Hematopoietic multipotent progenitor cell treated with erythropoietin and hydrocortisone succinate and interleukin-3 and kit ligand, for 8 days (in vitro differentiated cells): ENCODE measurements at places on chromosomes 6 and 20.

GRCh38 chr6:21118216-21118780 lies 475.3 kb upstream of the SOX4 start:
- no peak for DNase-seq

DNA sequence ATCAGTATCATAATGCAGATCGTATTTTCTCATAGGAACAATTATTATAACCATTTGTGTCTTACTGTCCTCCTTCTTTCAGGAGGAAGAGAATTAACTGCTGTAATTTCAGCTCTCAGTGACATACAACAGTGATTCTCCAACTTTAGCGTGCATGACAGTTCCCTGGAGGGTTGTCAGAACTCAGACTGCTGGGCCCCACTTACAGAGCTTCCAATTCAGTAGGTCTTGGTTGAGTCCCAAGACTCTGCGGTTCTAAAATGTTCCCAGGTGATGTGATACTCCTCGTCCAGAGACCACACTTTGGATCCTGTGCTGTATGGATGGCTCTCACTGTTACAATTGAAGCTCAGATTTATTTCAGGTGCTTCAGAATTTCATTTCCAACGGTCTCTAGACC lies 72.8 kb downstream of the CAP2 start:
- no peak for DNase-seq

DNA sequence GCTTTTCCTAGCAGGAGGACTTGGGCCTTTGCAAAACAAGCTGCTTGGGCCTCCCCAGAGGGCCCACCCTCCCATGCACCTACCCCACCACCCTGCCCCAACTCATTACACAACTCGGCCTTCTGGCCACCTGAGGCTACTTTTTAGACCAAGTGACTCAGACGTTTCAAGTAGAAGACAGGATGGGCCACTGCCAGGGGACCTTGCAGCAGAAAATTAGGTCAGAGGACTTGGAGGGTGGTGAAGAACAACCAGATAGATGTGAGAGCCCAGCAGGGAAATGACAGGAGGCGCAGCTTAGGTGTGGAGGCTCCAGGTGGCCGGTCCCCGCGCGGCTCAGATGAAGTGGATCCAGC lies 1.4 kb downstream of the PPP1R3D start:
- no peak for DNase-seq

- DNase-seq, result no peak
These were observed 44.2 kb downstream of the LIN28B start for GRCh38 chr6:105001063-105001462.

DNA sequence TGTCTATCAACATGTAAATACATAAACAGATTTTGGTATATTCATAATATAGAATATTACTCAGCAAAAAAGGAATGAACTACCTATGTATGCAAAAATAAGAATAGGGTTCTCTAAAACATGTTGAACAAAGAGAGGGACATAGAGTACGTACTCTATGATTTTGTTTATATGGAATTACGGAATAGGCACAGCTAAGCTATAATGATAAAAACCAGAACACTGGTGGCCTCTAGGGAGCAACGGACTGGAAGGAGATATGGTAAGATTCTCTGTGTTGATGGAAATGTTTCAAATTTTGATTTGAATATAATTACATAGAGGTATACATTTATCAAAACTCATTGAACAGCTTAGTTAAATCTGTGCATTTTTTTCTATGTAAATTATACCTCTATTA lies 19.6 kb downstream of the ADGRG6 start:
- DNase-seq, result no peak

DNA sequence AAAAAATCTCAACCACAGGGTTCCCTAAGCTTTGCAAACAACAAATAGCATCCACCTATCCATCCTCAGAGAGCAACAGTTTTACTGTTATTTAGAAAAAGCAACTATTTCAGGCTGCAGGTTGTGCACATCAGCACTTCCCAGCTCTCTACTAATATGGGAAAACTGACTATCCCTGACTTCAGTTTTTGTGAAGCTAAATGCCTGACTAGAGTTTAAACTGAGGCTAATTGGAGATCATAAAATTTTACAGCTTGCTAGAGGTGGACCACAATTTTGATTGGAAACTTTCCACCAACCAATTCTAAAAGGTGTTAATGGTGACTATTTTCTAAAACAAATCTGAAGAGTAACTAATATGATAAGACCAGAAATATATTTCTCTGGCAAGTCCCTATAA lies 36.9 kb downstream of the HLA-DMB start:
- DNase-seq, result no peak

- DNase-seq, result no peak
These were observed 56.2 kb downstream of the BTBD9 start for GRCh38 chr6:38583523-38583922.

- peak; percentile 22 for DNase-seq
These were observed 45.3 kb upstream of the ZNF184 start for GRCh38 chr6:27517928-27518787.

- no peak for DNase-seq
These were observed 1.3 kb downstream of the CD24 start for GRCh38 chr6:106973018-106973835.

DNA sequence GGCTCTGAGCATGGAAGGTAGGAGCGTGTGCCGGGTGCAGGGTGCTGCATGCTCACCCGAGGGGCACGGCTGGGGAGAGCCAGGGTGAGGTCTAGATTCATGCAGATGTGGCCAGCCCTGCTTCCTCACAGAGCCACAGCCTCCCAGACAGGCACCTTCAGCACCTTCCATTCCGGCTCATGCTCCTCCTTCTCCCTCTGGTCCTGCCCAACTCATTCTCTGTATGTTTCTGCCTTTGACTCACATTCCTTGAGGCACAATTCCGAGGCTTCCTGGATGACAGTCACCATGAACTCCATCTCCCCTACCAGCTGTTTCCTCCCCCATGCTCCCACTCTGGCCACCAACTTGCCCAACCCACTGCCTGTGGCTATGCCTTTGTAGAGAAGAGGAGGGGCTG lies 35.4 kb downstream of the DACT2 start:
- DNase-seq, result no peak

GRCh38 chr6:141488488-141488887 lies 644.2 kb upstream of the GJE1 start:
- DNase-seq, result peak; percentile 12

GRCh38 chr6:148716811-148717210 lies 30.0 kb upstream of the UST start:
- no peak for DNase-seq

DNA sequence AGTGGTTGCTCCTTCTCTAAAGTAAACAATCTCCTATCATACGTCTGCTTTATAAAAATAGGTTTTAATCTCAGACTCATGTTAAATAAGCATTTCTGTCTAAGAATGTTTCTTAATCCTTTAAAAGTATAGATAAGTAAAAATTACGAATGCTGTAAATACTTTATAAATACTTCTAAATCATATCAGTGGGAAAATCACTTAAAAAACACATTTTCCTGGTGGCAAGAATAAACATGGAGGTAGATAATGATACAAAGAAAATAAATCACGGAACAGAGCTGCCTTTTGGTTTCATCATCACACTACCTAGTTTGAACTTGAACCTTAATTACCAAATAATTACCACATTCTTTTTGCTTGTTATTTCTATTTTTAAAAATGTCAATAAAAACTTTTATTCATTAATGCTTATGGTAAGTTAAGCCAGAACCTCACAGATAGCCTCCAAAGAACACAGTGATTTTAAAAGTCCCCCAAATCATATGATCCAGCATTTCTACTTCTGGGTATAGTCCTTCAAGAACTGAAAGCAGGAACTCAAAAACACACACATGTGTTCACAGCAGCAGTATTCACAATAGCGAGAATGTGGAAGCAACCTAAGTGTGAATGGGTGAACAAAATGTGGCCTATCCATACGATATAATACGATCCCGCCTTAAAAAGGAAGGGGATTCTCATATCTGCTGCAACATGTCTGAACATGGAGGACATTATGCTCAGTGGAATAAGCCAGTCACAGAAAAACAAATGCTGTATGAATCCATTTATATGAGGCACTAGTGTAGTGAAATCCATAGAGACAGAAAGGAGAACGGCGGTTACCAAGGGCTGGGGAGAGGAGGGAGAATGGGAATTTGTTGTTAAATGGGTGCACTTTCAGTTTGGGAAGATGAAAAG lies 72.4 kb downstream of the SLC22A23 start:
- DNase-seq, result no peak

GRCh38 chr6:109781001-109781400 lies 89.9 kb downstream of the FIG4 start:
- DNase-seq, result no peak

GRCh38 chr6:168139121-168139520 lies 60.1 kb upstream of the FRMD1 start:
- DNase-seq, result no peak

- DNase-seq, result no peak
These were observed 523.9 kb downstream of the BMP2 start for GRCh38 chr20:7291323-7291943.

GRCh38 chr6:170167657-170168159 lies 123.2 kb downstream of the DLL1 start:
- DNase-seq, result no peak

DNA sequence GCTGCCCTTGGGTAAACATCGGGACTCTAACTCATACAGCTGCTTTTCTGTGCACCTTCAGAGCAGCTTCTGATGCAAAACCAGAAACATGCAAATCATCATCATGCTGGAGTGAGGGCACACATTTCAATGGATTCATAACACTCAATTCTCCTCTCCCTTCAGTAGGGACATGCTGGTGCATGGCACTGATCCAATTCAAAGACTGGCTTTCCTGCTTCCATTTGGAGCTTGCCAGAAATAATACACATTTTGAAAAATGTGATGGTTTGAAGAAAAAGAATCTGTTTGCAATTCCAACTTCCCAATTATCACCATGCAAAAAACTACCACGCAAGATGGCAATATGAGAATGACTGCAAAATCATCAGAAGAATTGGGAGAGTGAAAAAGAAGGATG lies 65.2 kb upstream of the PDE10A start:
- DNase-seq, result no peak

DNA sequence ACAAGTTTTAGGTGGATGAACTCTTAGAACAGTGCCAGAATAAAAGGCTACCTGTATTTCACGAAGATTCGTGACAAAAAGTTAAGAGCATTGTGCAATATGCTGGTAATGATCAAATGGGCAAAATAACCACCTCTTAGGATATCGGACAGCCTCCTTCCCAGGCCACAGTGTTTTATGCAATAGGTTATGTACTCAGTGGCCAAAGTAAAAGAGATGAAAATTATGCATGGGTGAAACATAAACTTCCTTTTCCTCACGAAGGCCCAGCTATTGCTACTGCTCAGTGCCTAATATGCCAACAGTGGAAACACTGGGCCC lies 153.6 kb upstream of the SIM1 start:
- DNase-seq, result no peak

GRCh38 chr6:117600008-117600743 lies 2.1 kb downstream of the GOPC start:
- DNase-seq, result peak; percentile 29

GRCh38 chr20:33568378-33568777 lies 78.5 kb downstream of the CBFA2T2 start:
- DNase-seq, result no peak

DNA sequence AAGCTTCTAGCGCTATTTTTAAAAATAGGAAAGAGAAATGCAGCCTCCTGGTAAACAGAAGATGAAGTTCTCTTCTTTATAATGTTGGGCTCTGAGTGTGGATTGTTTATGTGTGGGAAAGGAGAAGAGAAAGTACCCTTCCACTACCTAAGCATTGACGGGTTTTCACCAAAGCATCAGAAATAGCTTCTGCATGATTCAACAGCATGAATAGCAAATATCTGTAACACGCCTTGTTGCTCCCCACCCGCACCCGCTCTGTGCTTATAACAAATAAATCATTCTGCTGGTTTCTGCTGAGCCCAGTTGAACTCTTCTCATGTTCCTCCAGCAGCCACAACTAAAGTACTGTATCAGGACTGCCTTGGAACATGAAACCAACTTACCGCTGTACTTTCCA lies 20.7 kb downstream of the TXLNB start:
- no peak for DNase-seq

- no peak for DNase-seq
These were observed 47.0 kb upstream of the NT5E start for GRCh38 chr6:85402922-85403321.

DNA sequence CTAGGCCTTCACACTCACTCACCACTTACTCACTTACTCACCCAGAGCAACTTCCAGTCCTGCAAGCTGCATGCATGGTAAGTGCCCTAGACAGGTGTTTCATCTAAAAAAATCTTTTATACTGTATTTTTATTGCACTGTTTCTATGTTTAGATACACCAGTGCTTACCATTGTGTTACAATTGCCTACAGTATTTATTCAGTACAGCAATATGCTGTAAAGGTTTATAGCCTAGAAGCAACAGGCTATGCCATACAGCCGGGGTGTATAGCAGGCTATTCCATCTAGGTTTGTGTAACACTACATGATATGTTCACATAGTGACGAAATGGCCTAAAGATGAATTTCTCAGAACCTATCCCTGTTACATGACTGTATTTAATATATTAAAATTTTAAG lies 37.1 kb upstream of the KCNK5 start:
- no peak for DNase-seq

GRCh38 chr20:12893019-12893418 lies 115.8 kb upstream of the SPTLC3 start:
- no peak for DNase-seq

- DNase-seq, result no peak
These were observed 50.4 kb upstream of the MPC1 start for GRCh38 chr6:166433096-166433495.

GRCh38 chr20:4130404-4131189 lies 115.2 kb upstream of the RNF24 start:
- no peak for DNase-seq
